ENCODE measurements at places on chromosomes 1 and 21.

DNA sequence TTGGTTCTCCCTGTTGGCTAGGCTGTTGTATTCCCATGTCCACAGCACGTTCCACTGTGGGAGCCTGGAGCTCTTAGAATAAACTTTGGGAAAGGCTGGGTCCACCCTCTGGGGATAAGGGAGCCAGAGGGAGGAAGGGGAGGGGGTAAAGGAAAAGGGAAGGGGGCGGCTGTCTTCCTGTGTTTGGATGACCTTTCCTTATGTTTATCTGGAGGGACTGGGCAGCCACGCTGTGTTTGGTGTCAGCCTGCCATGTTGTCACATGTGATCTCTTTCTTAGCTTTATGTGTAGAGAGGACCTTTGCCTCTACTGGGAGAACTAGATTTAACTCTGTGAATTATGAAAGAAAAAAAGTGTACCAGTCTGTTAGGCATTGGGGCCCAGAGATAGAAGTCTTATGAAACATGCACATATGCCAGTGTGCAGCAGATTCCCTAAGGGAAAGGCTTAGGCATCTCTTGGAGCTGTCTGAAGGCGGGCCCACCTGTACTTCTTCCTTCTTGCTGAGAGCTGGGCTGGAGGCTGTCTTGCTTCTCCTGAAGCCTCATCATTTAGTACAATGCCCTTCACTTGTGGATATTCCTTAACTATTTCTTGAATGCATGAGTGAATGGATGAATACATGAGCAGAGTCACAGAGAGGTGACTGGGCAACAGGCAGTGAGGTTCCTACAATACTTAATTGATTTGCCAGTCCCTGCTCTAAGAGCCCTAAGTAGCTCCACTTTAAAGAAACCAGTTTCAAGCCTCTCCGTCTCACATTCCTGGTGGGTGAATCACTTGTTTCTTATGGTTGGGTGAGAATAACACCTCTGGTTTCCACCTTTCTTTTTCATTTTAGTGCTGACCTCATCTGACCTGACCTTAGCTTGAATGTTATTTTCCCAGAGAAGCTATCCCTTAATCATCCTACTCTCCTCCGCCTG lies 62.5 kb upstream of the ARHGAP29 start:
- no peak for DNase-seq

DNA sequence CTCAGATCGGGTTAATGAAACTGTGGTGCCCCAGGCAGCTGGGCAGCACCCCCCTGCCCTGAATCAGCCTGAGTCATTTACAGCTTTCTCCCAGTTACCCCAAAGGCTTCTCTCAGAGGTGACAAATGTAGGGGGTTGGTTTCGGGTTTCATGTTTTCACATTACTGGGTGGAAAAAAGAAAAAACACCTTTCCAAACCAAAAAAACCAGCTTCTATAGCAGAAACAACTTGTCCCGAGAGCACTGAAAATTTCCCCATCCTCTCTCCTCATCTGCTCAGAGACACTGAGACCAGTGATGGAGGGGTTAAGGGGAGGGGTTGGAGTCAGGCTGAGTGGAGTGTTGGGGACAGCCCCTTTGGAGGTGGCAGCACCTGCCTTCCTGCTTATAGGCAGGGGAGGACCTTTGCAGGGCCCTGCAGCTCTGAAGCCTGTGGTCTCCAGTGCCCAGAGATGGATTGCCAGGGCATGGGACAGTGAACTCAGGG lies 15.6 kb downstream of the UTP11 start:
- peak; percentile 90 for DNase-seq

DNA sequence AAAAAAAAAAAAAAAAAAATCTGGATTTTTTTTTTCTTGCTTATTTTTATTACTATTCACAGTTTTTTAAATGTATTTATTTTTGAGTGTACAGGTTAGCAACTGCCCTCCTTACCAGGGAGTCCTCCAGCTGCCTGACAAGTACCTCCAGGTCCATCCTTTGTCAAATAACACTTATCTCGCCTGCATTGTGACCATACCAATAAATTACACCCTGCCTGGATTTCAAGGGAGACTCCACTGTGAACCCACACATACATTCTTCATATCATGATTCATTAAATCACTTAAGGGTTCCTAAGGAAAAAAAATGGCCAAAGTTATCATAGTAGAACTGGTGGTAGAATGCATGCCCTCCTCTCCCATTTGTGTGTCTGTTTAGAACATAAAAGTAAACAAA lies 38.4 kb downstream of the EEIG2 start:
- DNase-seq, result no peak

GRCh38 chr1:7557301-7557891 lies 213.7 kb upstream of the VAMP3 start:
- no peak for DNase-seq

GRCh38 chr1:169072945-169073725 lies 33.4 kb upstream of the ATP1B1 start:
- DNase-seq, result no peak

DNA sequence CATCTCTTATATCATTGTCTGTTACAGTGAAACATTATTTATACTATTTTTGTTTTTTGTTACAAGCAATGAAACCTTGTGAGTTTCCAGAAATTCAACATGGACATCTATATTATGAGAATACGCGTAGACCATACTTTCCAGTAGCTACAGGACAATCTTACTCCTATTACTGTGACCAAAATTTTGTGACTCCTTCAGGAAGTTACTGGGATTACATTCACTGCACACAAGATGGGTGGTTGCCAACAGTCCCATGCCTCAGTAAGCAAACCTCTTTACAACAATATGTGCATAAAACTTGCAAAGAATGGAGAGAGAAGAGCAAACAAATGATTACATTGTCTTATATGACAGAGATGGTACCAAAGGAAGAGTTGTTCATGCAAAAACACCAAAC lies 22.4 kb downstream of the CFHR4 start:
- no peak for DNase-seq

- DNase-seq, result no peak
Observed at GRCh38 chr1:155037851-155038441, 4.3 kb downstream of the DCST1 start.
